Calu3 (cell line): ENCODE measurements at places on chromosomes 12 and 14.

- H3K4me1 ChIP-seq: peaks cover 26% of the 10 kb centered on the region
- no peak overlapping the region for H3K4me3 ChIP-seq
- no peak for DNase-seq
- peaks cover 4% of the 10 kb centered on the region for H3K36me3 ChIP-seq
- H3K27ac ChIP-seq: no peak overlapping the region
- H3K27me3 ChIP-seq: no peaks in the 10 kb centered on the region
Measured at GRCh38 chr14:68374682-68375081, 418.2 kb downstream of the ZFP36L1 start.

DNA sequence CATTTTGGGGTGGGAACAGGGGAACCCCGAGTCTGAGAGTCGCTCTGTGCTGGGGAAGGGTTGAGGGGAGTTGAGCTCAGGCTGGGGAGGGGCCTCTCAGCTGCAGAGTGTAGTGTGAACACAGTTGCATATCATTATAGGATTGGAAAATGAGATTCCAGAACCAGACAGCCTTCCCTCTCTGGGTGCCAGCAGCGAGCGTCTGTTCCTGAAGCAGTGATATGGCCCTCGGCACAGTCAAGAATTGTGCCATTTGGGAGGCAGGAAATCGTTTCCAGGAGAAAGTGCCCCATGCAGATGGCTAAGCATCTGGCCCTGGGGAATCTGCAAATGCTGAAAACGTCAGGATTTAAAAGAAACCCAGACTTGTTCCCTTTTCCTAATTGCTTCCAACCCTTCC, 70.4 kb upstream of the SFSWAP start:
- no peaks in the 10 kb centered on the region for H3K36me3 ChIP-seq
- no peak overlapping the region for H3K27ac ChIP-seq
- no peak overlapping the region for H3K4me3 ChIP-seq
- no peak for DNase-seq
- peaks cover 93% of the 10 kb centered on the region for H3K27me3 ChIP-seq

DNA sequence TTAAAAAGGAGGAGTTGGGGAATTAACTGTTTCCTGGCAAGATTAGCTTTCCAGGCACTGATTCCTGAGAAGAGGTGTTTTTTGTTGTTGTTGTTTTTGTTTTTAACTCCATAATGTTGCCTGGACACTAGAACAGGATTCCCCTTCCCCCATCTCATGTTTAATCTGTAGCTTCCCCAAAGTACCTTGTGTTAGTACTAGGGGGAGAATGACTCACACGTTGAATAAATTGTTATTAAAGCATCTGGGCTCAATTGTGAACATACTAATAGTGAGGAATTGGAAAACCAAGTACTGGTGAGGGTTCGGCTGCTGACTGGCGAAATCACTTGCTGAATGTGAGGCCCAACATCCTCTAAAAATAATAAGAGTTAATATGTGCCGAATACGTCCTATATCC, 1.3 kb upstream of the GNG2 start:
- no peaks in the 10 kb centered on the region for H3K36me3 ChIP-seq
- H3K27me3 ChIP-seq: peaks cover 31% of the 10 kb centered on the region
- H3K4me1 ChIP-seq: peaks cover 15% of the 10 kb centered on the region
- H3K4me3 ChIP-seq: no peak overlapping the region

DNA sequence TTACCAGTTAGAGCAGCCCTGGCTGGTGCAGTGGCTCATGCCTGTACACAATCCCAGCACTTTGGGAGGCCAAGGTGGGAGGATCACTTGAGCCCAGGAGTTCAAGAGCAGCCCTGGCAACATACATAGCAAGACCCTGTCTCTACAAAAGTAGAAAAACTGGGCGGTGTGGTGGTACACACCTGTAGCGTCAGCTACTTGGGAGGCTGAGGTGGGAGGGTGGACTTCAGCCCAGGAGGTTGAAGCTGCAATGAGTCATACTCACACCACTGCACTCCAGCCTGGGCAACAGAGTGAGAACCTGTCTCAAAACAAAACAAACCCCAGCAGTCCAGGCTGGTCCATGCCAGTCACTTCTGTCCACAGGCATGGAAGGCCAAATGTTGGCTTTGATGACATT, 7.4 kb downstream of the COX14 start:
- peaks cover 19% of the 10 kb centered on the region for H3K36me3 ChIP-seq
- H3K4me3 ChIP-seq: no peak overlapping the region
- DNase-seq: no peak
- H3K27ac ChIP-seq: no peak overlapping the region
- no peaks in the 10 kb centered on the region for H3K4me1 ChIP-seq
